ENCODE measurements at places on chromosomes 1 and 21.

GRCh38 chr1:93036672-93037071, 42.4 kb upstream of the MTF2 start:
- DNase-seq: no peak

- DNase-seq: no peak
These were observed 151.2 kb downstream of the PTBP2 start for GRCh38 chr1:96872757-96873156.

GRCh38 chr1:53375440-53375839, 47.6 kb upstream of the LRP8 start:
- no peak for DNase-seq

DNA sequence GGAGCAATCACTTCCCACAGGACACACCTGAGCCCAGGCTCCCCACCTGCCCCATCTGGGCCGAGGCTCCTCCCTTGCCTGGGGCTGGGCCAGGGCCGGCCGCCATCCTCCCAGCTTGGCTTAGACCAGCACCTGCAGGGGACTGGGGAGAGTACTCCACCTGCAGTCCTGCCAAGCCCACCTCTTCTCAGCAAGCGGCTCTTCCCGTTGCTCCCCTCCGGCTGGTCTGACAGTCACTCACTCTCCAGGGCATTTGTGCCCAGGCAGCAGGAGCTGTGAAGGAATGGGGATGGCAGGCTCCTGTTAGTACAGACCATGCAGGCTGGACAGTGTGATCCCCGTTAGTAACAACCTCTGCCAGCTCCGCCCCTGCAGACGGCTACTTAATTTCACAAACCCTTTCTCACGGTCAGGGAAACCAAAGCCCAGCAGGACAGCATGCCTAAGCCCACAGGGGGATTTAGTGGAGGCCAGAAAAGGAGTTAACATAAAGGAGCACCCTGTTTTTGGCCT, at the start of gene FYB2:
Gene FYB2, minus strand, starts transcription at position 18 of the 513 bp plus-strand sequence. CDS start 114 bp downstream, outside the sequence.
- DNase-seq: no peak

GRCh38 chr1:207923561-207923960, 12.6 kb upstream of the CD34 start:
- DNase-seq: no peak

DNA sequence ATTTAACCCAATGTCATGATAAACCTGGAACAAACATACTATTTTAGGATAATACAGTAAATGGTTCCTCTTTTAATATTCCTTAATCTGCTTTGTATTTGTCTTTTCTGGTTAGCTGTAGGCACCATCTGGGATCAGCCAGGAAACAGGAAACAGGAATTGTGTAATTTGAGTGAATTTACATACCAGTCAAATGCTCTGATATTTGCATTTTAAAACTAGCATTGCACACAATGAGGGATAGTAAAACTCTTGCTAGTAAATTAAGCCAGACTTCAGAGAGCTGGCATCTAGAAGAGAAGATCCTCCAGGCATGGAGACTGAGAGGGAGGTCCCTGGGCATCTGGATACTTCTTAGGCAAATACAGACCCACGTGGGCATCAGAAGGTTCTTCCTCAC, 103.5 kb downstream of the HMCN1 start:
- DNase-seq: peak; percentile 59

DNA sequence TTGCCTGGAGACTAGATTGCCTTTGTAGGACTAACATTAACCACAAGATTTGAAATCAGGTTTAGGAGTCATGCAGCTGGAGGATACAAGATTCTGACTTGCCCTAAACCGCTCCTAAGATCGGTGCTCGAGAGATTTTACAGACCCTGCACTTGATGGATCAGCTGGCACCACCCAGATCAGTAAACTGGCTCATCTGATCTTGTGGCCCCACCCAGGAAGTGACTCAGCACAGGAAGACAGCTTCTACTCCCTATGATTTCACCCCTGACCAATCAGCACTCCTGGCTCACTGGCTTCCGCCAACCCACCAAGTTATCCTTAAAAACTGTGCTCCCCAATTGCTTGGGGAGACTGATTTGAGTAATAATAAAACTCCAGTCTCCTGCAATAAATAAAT, 876 bp upstream of the CATSPERE start:
- DNase-seq: peak; percentile 13

GRCh38 chr1:116794371-116794770, 40.1 kb downstream of the CD2 start:
- DNase-seq: no peak

- DNase-seq: peak; percentile 44
These were observed 44.0 kb downstream of the ODF2L start for GRCh38 chr1:86352086-86352485.

- no peak for DNase-seq
These were observed 83.9 kb downstream of the NID1 start for GRCh38 chr1:235980976-235981375.

DNA sequence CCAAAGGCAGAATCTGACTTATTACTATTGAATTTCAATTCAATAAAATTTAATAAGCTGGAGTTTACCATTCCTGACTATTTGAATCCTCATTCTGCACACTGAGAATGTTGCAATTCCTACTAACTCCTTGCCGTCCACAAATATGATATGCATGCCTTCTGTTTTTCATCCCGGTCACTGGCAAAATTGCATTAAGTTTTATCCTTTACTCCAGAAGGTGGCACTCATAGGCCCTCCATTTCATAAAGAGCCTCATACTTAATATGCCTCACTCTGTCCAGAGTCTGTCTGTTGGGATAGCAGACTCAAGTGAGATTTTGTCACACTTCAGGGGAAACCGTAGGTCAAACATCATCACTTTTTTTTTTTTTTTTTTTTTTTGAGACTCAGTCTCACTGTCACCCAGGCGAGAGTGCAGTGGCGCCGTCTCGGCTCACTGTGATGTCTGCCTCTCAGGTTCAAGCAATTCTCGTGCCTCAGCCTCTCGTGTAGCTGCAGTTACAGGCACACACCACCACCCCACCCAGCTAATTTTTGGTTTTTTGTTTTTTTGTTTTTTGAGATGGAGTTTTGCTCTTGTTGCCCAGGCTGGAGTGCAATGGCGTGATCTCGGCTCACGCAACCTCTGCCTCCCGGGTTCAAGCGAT, 27.3 kb downstream of the F11R start:
- DNase-seq: peak; percentile 88

DNA sequence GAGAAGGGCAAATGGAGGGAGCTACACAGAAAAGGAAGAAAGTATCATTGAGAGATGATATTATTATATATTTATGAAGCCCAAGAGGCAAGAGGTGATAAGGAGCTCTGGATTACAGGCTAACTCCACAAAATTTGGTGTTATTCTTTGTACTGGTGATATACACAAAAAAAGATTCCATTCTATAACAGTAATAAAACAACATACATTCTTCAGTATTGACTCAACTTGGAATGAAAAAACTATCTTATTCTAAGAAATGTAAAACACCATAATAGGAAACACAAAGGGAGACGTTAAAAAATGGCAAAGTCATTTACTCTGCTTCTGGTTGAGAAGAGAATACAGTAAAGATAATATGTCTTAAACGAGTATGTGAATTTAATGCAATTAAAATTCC, 99.4 kb downstream of the TEX35 start:
- DNase-seq: peak; percentile 76

GRCh38 chr21:42398436-42399028, 2.7 kb upstream of the TMPRSS3 start:
- no peak for DNase-seq

GRCh38 chr21:36706951-36707762, 8.2 kb downstream of the SIM2 start:
- peak; percentile 29 for DNase-seq

- peak; percentile 13 for DNase-seq
These were observed 110.3 kb upstream of the PALMD start for GRCh38 chr1:99535470-99536164.

DNA sequence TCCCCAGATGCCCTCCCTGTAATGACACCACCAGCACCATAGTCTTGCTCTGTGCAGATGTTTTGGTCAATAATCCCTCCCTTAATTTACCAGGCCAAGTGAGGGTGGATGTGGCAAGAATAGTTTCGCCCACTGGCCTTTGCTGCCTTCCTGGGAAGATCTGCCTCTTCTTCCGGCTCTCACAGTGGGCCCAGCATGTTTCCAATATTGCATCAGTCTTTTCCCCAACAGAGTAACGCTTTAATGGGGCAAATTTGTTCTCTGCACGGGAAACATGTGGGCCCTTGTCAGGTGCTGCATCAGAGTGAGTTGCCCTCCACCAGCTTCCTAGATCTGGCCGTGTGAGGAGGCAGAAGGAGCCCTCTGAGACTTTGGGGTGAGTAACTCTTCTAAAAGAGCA, 12.0 kb upstream of the ALX3 start:
- no peak for DNase-seq

GRCh38 chr1:1308756-1309250, 406 bp downstream of the PUSL1 start:
- no peak for DNase-seq

GRCh38 chr1:220894025-220894923, 15.0 kb downstream of the HLX start:
- no peak for DNase-seq

GRCh38 chr1:203379825-203380224, 28.9 kb upstream of the FMOD start:
- DNase-seq: peak; percentile 49

GRCh38 chr1:17586172-17586964, 46.9 kb downstream of the ARHGEF10L start:
- DNase-seq: peak; percentile 79

DNA sequence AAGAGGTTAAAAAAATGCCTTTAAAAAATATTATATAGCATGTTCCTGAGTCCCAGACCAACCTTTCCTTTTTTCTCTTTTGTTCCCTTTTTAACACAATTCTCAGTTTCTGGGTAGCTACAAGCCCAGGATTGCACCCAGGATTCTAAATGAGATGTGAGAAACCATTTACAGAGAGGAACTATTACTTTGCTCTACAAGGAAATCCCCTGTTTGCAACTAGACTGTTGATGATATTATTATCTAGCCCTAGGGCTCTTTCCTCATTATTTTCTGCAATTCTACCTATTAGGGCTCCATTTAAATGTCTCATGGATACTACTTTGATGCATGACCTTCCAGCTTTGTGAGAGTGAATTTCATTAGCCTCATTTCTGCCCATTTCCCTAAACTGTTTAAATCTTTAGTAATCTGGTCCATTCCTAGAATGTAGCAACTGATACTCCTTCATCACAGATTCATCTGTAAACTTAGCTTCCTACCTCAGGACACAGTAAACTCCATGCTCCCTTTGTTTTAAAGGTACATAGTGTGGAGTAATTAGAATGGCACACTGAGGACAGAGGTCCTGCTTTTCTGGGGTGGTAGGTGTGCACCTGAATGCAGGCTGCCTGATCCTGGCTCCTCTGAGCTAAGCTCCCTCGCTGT, 7.1 kb upstream of the KIF14 start:
- DNase-seq: no peak

DNA sequence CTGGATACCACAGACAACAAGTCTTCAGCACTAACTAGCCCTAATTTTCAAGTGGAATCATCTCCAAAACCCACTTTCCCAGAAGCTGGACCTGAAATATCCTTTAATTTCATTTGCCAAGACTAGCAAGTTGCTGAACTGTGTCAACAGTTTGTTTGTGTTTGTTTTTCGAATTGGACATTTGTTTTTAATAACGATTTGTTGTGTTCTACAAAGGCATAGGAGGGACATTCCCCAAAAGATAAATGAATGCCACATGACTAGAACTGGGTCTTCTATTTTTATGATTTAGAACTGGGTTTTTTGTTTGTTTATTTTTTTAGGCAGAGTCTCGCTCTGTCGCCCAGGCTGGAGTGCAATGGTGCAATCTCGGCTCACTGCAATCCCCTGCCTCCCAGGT, 17.9 kb downstream of the LUZP1 start:
- DNase-seq: no peak

- DNase-seq: no peak
These were observed 172.7 kb upstream of the ZP4 start for GRCh38 chr1:238063454-238063853.

DNA sequence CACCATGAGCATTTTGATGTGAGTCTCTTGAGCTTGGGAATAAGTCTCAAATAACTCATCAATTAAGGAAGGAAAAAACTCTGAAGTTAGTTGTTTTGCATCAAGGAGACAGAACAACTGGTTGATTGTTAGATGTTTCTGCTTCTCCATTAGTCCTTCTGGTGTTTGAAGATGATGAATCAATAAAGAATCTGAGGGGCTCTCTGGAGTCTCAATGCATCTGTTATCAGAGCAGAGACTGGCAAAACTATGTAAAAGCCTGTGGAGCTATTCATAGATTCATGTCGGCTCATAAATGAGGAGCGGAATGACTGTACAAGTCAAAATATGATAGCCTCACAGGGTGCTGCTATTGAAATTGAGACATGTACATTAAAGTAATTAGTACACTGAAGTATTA, 73.3 kb upstream of the ZC3H11B start:
- no peak for DNase-seq

DNA sequence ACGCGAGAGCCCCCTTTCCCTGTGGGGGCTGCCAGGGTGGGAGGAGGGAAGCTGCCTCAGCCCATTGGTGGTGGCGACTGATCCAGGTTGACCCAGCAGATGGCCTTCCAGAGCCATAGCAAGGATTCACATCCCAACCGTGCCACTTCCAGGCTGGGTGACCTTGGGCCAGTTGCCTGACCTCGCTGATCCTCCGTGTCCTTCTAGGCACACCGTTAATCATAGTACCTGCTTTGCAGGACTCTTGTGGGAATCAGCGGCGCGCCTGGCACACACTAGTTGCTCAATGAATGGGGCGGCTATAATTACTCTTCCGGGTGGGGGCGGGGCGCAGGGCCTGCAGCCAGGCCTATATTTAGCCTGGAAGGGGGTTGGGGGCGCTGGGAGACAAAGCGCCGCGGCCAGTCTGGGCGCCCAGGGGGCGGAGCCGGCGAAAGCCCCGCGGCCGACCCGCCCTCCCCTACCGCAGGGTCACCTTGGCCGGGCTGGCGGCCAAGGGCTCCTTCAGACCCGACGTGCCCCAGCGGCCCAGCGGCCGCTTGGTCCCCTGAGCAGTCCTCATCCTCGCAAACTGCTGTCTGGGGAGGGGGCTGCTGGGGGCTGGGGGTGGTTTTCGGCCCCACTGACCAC, 5.1 kb downstream of the HSPB7 start:
- peak; percentile 70 for DNase-seq

GRCh38 chr1:30378003-30378596, 345.3 kb downstream of the MATN1 start:
- no peak for DNase-seq

GRCh38 chr1:58318157-58319005, 228.1 kb downstream of the OMA1 start:
- DNase-seq: no peak

Data from fibroblast of pulmonary artery (primary cell).